ENCODE measurements at places on chromosomes 1 and 21.

DNA sequence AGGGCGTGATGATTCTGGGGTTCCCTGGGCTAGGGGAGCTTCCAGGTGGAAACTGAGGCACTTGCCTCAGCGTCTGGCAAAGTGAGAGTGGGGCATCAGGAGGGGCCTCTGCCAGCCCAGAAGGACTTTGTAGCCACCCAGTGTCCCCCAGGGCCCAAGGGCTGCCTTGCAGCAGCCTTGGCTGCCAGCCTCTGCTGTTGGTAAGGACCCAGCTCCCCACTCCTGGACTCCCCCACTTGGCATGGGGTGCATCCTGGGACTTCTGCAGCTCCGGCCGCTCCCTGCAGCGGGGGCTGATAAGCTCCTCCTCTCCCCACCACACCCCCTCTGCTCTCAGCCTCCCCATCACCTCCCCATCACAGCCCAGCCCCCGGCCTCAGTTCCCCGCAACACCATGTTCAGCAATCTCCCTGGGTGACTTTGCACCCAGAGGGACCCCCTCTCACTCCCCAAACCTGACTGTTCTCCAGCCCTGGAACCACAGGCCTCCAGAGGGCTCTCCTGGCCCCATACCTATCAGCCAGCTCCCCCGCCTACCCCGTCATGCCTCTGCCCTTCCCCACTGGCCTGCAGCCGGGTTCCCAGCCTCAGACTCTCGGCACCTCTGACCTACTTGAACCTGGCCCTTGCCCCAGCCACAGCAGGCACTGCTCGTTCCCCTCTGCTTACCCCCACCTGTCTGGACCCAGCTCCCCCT is 113.0 kb downstream of the CRYAA start:
- peak; percentile 19 for DNase-seq

- DNase-seq: no peak
Observed at GRCh38 chr21:42635848-42636519, 17.4 kb upstream of the PDE9A start.

DNA sequence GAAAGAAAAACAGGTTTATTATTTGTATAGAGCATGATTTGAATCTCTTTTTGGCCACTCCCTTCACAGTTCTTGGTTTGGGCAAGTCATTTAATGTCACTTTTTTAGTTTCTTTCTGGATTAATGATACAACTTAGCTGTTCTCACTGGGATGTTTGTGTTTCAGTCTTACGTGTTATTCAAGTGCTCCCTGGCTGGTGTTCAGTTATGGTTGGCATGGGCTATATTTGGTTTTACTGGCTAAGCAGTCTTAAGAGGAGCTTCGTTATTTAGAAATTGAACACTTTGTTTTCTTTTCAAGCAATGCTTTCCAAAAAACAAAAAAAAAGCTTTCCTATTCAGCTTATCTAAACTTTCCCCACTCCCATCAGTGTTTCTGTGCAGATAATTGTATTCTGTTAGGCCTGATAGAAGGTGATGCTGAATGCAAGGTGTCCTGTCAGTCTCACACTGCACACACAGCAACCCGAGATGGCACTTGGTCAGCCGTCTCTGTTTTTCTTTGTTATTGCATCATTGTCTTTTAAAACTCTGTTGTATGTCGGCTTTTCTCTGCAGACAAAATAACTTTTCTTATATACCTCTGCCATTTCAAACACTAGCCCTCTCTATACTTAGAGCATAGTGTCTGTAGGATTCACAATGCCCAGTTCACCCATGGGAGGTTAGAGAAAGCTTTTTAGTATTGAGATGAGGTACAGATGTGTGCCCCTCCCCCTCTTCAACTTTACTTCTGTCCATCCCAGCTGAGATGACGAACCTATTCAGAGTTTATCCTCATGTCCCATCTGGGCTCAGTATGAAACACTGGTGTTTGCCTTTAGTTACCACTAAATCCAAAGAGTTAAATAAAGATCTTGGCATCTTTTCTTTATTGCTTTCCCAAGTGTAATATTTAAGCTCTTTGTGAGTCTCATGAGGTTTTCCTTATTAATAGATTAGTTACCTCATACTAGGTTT is 80.2 kb downstream of the VPS13D start:
- DNase-seq: no peak

DNA sequence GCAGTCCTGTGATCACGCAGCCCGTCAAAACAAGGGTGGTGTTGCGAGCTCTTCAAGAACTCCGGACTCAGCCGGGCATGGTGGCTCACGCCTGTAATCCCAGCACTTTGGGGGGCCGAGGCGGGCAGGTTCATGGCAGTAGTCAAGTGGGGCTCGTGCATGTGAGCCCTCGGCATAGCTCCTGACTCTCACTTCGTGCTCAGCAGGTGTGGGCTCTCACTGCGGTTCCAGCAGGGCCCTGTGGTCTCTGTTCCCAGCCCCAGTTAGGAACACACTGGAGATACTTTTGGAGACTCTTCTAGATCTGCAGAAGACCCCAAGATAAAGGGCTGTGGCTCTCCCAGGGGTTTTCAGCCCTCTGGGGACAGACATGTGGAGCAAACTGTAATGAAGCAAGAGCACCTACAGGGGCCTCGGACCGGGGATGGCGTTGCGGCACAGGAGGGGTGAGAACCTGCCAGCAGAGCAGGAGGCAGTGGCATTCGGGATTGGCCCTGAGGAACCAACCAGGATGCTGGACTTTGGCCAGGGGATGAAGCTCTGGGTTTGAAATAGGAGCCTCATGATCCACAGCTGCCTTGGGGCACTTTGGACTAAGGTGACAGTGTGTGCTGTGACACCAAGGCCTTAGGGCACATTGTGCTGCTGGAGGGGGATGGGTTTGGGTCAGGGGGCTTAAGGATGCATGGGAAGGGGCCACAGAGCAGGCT is 443.2 kb downstream of the CAMTA1 start:
- no peak for DNase-seq

DNA sequence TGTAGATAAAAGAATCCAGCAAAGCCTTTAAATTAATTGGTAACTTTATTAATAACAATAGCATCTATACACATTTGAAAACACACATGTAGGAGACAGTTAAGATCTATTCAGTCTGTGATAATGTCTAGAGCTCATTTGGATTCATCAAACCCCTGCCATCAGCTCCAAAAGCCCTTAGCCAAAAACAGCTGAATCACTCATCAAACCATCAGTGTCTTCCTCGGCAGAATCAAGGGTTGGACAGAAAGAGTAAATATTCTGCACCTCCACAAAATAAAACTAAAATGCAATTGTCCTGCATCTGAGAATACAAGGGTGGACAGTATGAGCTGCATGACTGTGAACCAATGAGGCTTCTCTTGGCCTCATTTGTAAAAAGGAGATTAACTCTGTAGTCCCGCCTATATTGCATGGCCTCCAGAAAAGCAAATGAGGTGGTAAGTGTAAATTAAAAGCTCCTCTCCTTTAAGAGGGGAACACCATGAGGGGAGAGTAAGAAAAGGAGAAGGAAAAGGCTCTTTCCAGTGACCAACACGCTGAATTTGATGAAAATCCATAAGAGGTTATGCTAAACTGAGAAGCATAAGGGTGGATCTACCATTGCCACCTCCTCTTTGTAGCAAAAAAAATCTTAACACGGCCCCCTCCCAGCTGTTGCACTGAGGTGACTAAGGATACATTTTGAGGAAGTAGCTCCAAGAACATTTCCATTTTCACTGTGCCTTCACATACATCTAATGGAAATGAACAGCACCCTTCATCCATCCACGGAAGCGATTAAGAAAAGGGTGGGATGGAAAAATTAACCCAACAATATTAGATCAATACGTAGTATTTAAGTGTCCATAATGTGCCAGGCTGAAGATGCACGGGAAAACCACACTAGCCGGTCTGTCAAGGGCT is 14.7 kb upstream of the BOLA1 start:
- no peak for DNase-seq

DNA sequence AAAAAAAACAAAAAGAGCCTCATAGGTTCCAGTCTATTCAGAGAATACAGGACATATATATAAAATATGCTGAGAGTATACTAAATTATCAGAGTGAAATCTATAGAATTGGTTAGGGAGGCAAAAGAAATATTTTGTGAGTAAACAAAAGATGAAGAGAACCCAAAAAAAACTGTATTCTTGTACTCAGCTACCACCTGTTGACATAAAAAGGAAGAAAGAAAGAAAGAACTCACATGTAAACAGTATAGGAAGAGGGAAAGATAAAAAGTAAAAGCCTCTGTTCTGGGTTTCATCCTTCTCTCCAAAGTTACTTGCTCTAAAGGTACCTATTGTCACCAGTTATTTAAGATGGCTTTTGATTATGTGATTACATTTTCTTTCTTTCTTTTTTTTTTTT is 9.9 kb upstream of the BNIPL start:
- no peak for DNase-seq

DNA sequence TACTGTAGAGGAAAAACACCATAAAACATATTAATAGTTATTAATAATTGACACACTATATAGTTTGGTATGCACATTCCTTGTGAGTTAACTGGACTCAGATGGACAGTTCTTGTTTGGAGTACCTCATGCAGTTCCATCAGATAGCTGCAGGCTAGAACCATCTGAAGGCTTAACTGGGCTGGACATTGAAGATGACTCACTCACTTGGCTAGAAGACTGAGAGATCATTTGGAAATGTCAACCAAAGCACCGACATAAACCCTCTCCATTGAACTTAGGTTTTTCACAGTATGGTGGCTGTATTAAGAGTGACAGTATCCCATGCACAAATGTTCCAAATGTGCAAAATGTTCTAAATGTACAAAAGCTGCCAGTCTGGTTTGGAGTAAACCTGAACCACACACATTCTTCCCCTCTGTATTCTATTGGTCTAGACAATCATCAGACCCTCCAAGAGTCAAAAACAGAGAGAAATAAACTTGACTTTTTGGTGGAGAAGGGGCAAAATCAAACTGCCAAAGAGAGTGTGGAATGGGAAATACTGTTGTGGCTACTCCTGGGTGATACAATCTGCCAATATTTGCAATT is 708.4 kb downstream of the KCNT2 start:
- no peak for DNase-seq

DNA sequence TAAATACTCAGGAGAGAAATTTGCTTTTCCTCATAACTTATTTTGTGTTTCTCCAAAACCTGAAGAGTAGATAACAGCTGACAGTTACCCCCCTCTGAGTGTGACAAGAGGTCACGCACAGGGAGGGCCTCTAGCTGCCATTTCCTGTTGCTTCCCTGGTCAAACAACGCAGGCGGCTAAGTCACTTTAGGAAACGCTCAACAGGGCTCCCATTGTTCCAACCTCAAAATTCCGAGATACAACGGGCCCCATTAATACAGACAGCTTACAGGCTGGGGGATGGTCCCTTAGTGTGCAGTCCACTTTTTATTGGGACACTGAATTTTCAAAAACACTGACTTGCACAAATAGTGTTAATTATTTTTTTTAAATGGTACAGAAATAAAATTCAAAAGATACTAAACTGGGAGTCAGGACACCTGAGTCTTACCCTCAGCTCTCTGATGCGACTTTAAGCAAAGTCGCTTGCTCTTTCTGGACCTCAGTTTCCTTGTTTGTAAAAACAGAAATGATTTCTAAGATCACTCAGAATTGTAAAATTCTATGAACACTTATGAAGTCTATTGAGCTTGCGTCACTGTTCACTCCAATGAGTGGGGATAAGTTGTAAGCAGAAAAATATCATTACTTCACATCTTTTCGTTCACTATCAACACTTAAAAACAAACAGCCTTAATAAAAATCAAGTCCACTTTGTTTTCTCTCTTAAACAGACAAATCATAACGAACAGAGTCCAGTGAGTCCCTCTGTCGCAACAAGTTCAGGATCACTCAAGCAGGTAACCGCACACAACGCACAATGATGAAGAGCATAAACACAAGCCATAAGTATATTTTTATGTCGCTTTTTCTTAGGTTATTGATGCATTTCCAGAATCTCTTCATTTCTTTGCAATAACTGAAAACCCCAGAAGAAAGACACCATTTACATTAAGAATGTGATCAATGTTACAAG is 13.5 kb downstream of the LZIC start:
- no peak for DNase-seq

DNA sequence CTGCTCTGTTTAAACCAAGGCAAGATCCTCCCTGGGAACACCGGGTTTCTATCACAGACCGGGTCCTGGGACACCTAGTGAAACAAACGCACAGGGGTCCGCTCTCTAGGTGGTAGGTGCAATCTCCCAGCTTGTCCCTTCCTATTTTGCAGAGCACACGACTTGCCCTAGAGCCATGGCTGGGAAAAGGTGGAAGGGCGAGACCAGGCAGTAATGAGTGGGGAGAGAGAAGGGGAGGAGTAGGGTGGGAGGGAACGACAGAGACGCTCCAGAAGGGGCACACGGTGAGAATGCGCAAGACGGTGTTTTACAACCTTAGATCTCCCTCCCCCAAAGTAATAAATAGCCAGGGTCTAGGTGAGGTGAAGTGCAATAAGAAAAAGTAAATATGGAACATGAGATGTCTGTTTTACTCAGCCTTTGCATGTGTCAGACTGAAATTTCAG is 9.3 kb upstream of the ARHGAP29 start:
- DNase-seq: peak; percentile 17

GRCh38 chr1:198125995-198126735 is 30.6 kb upstream of the NEK7 start:
- DNase-seq: no peak

- DNase-seq: no peak
Observed at GRCh38 chr1:94795434-94795833, 24.7 kb upstream of the SLC44A3 start.

Data from heart left ventricle (tissue), 16 donors.